ENCODE measurements at places on chromosomes 16 and 17.

- DNase-seq, result peak; percentile 88
These were observed 7.5 kb downstream of the UBE2Z start for GRCh38 chr17:48915459-48916282.

GRCh38 chr16:50096791-50097190, 31.0 kb downstream of the HEATR3 start:
- no peak for DNase-seq

GRCh38 chr17:68108313-68109000, 72.9 kb downstream of the KPNA2 start:
- no peak for DNase-seq

DNA sequence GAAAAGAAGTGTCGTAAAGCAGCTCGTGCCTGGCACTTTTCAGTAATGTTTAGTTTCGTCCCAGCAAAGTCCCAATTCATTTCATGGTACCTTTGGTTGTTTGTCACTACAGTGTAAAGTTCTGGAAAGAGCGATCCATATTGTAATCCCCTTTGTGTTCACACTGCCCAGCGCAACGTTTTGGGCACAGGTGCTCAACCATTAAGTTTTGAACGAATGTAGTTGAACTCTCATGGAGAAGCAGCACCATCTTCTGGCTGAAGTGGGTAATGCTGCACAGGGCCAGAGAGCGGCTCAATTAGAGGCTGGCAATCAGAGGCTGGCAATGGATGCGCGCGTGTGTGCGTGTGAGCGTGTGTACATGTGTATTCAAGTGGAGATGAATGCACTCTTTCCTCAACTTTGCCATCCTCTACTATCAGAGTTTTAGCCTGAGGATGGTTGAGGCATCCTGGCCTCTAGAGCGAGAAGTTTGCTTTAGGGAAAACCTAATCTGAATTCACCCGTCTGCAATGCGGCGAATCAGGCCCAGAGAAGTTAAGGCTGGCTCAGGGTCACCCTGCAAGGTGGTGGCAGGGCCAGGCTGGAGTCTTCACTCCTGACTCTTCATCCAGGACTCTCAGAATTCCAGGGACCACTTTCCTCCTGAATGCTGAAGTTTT, 29.9 kb downstream of the DYNLL2 start:
- DNase-seq, result peak; percentile 69

DNA sequence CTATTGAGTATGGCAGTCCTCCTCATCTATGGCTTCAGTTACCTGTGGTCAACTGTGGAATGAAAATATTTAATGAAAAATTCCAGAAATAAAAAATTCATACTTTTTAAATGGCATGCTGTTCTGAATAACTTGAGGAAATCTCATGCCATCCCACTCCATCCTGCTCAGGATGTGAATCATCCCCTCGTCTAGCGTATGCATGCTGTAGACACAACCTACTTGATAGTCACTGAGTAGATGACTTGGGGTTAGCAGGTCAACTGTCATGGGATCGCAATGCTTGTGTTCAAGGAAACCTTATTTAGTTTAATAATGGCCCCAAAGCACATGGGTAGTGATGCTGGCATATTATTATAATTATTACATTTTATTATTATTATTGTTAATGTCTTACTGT, 4.8 kb upstream of the VAC14 start:
- DNase-seq, result peak; percentile 39

- DNase-seq, result no peak
These were observed 9.2 kb upstream of the WFIKKN1 start for GRCh38 chr16:621526-622105.

DNA sequence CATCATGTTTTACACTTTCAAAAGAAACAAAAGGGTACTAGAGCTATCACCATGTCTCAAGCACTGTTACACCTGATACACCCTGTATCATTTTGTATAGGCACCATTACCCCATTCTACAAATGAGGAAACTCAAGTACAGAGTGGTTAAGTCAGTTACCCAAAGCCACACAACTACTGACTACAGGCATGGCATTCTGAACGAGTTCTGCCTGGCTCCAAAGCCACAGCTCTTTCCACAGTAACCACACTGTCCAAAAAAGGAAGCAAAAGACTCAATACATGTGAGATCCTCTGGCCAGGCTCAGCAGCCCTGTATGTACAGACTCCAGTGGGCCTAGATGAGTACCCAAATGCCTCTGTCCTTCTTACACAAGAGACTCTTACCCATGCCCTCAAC, 4.7 kb downstream of the DYNC1LI2 start:
- DNase-seq, result no peak

GRCh38 chr17:80725517-80725916, 180.9 kb downstream of the RPTOR start:
- DNase-seq, result no peak

DNA sequence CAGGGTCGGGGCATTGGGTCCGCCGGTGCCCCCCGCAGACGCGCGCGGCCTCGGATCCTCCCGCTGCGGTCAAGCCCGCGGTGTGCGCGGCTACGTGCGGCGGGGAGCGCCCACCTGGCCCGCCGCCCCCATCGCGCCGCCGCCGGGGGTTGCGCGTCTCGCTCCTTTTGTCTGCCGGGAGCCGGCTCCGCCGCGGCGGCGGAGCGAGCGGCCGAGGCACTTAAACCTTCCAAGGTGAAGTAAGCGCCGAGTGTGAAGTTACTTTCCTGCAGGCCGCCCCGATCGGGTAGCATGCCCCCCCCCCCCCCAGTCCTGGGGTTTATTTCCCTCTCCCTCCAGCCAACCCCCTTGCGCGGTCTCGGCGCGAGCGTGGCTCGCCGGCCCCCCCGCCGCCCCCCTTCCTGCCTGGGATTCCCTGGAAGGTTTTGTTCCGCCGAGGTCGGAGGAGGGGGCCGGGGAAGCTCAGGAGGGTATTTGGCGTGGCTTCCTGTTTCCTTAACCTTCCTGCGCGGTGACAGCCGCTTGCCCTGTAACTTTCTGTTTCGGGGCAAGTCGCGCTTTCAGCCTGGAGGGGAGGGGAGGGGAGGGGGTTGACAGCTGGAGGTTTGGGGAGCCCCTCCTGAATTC, 56.6 kb upstream of the GSE1 start:
- peak; percentile 71 for DNase-seq
